ENCODE measurements at places on chromosomes 2 and 18.

- peak; percentile 31 for DNase-seq
Measured at GRCh38 chr2:136327162-136327852, 209.4 kb upstream of the CXCR4 start.

DNA sequence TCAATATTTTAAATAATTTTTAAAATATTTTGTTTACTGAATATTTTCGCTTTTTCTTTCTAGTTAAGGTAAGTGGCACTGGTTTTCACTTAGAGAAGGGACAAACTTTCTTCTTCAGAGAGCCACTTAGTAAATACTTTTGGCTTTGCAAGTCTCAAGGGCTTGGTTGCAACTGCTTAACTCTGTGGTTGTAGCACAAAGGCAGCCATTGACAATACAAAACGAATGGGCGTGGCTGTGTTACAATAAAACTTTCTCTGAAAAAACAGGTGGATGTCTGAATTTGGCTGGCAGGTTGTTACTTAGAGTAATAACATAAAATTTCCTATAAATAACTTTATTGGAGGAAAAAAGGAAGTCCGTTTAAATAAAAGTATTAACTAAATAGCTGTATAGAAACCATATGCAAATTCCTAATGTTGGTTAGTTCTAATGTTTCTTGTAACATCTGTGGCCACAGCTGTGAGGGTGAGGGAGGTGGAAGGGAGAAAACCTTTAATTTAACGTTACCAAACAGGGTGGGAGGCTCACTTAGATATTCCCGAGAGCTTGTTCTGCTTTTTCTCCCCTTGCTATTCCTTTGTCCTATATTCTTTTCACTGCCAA is 62.4 kb upstream of the TNP1 start:
- DNase-seq = no peak

DNA sequence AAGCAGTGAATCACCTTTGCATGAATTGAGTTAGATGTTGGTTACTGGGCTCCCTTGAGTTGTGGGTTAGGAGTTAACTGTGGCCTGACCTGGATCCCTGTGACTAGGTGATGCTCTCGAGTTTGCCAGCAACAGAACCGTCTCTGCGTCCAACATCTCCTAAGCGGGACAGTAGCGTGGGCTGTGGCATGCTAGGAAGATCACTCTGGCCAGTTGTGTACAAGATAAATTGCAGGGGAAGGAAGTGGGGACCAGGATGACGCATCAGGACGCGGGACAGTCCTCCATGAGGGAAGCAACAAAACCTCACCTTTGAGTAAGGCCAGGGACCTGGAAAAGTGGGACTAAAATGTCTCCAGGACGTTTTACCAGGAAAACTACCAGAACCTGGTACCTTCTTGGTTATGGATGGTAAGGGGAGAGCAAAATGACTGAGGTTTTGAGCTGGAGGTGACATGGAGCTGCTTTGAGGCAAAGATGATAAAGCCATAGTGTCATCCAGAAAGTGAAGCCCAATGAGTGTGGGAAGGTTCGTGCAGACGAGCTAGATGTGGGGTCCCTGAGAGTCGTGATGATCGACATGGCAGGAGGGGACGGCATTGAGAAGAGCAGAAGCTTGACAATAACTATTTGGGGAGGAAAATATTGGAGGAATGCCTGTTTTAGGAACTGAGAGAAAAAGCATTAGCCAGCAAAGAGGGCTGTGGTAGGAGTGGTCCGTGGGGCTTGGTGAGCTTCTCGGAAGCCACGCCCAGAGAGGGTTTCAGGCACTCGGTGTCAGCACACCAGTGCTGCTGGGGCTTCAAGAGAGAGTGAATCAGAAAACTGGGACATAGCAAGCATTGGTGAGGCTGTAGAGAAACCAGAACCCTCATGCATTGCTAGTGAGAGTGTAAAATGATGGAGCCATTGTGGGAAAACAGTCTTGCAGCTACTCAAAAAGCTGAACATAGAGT is 95.1 kb downstream of the SMAD7 start:
- DNase-seq = no peak

- no peak for DNase-seq
Measured at GRCh38 chr2:145724311-145724898, 1204.5 kb upstream of the ZEB2 start.

DNA sequence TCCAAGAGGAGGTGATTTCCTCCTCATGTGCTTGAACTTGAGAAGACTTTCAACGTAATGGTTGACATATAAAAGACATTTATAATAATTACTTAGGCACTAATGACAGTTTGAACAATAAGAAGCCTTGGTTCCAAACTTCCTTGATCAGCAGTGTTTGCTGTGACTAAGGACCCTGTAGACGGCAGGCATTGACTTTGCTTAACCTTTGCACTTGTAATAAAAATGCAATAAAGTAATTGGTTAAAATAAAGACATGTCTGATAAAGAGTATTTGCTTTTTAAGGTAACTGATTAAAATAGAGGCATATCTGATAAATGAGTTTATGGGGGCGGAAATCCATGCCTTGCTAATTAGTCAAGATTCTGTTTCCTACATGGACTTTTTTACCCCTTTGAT is 82.2 kb upstream of the ST8SIA3 start:
- DNase-seq = no peak

- no peak for DNase-seq
Measured at GRCh38 chr2:26126074-26126473, 46.8 kb upstream of the GAREM2 start.

- DNase-seq = peak; percentile 0
Measured at GRCh38 chr2:97267411-97268074, 154.6 kb downstream of the ANKRD36 start.

- no peak for DNase-seq
Measured at GRCh38 chr2:175804122-175804521, 197.9 kb downstream of the LNPK start.

DNA sequence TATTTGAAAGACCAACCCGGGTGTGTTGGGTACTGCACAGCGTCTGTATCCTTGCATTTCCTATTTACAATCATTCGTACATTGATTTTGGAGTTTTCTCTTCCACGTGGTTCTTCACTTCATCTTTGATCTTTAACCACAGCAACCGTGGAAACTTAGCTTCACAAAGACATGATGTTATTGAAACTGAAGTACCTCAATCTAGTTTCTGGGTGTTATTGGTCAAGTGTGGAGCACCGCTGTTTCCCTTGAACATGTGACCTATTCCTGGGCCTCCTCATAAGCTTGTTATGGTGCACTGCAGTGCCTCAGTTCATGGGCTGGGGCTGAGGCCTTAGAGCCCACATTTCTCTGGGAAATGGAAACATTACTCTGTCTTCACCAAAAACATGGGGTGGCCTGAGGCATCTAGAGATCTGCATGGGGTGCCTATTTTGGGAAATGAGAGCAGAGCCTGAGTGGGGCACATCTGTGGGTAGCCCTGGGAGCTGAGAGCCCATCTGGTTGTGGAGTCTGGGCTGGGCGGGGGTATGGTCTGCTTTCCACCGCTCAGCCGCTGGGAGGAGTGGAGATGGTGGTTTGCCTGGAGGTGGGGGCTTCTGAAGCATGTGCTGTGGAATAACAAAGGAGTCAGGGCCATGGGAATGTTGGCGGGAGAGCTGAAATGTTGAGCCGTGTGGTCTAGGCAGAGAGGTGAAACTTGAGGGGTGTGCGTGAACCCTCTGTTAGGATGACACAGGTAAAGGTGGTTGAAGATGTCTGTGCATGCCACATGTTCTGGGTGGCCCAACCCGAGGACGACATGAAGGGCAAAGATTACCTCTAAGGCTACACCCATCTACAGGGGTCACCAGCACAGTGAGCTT is 37.4 kb downstream of the ZNF236 start:
- DNase-seq = no peak

DNA sequence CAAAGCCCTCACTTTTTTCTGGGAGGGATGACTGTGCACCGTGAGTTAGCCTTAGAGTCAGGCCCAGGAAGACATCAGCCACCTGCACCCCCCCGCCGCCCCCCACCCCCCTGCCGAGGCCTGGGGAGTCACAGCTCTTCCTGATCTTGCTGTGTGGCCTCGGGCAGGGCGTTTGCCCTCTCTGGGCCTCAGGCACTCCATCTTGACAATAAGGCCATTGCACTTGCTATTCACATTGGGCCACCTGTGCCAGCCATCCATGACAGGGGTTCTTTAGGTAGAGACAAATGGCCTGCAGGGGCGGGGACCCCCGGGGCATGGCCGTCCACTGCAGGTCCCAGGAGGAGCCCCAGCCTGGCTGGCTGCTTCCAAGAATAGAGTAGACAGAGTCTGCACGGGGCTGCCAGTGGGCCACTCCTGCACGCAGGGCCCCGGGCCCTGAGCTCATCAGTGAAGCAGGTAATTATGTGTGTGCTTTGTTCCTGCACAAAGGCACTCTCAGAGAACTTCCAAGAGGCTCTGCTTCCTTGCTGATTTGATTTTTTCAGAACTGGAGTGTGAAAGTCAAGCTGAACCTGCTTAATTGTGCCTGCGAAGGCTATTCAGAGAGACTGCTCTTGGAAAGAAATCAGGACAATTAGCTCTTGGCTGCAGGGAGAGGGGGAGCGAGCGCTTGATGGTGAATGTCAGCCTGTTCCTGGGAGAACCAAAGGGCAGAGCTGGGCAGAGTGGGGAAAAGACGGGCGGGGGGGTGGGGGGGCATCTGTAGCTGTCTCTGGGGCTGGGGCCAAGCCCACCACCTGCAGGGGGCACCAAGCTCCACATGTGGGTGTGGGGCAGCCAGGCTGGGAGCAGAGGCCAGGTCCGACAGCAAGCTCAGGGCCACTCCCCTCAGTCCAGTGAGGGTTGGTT is 40.3 kb downstream of the RRM2 start:
- peak; percentile 67 for DNase-seq

DNA sequence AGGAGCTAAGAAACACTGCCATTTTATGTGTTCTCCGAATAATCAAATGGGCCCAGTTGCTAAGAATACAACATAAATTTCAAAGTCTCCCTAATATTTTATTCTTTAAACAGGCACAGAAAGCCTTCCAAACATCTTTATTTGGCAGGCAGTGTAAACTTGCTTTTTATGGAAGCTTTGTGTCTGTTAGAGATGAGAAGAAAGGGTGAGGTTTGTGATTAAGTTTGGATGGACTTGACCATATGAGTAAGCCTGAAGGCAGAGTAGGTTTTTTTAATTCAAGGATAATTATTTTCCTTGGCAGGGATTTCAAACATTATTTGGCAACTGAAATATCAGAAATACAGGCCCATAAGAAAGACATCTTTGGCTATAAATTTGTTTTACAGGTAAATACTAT is 62.9 kb downstream of the COX7A2L start:
- DNase-seq = no peak

GRCh38 chr2:23475473-23475872 is 90.5 kb downstream of the KLHL29 start:
- no peak for DNase-seq

DNA sequence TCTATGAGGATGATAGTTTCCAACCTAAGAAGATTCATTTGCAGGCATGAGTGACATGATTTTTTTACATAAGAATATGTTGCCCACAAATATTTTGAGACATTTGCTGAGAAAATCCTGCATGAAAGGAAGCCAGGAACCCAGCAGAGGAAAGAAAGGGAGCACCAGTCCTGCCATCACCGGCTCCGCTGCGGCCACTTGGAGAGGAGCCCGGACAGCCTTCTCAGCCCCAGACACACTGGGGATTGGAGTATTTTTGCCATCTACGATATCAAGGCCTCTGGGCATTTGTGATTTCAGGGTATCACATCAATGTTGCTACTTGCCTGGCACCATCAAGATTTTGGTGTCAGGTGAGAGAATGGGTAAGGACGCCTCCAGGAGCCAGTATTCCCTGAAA is 228.3 kb downstream of the PTGR3 start:
- no peak for DNase-seq

DNA sequence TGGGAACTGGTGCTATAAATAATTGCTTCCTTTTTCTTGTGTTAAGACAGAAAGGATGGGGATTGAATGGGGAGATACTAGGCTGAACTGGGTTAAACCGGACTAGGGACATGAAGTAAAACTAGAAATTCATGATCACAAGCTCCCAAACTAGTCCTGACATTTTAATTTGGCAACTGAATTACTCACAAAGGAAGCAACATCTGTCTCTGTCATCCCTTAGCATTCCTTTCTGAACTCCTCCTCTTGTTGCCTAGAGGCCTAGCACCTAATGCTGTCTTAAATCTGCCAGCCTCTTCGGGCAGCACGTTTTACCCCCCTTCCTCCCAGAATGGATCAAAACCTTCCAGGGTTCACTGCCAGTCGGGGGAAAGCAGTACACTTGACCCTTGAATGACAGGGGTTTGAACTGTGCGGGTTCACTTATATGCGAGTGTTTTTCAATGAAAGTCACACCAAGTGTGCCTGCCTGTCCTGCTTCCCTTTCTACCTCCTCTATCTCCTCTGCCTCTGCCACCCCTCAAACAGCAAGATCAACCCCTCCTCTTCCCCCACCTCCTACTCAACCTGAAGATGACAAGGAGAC is 8.2 kb downstream of the KCTD1 start:
- DNase-seq = peak; percentile 30

DNA sequence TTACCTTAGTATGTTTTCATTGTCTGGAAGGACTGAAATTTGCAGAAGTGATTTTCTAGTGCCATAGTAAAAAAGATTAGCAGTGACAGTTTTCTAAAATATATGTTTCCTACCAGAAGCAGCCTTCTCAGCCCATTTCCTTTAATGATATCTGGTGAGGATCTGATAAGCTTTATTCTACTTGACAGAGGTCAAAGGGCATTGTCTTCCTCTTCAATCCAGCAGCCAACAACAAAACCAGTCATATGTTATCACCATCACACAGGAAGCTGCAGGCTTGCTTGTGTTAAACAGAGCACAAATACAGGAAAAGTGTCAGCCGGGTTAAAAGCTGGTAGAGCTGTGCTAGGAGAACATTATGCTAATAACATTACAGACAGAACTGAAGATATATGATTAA is 35.6 kb upstream of the ZSWIM2 start:
- DNase-seq = peak; percentile 96

- DNase-seq = no peak
Measured at GRCh38 chr2:101809698-101810097, 112.2 kb downstream of the MAP4K4 start.

Measured in eye (tissue), 1 donor.